HT1080 (cell line): ENCODE measurements at places on chromosomes 4 and X.
A peak's percentile ranks its signal among the peaks of the same experiment; 100 is the strongest.

DNA sequence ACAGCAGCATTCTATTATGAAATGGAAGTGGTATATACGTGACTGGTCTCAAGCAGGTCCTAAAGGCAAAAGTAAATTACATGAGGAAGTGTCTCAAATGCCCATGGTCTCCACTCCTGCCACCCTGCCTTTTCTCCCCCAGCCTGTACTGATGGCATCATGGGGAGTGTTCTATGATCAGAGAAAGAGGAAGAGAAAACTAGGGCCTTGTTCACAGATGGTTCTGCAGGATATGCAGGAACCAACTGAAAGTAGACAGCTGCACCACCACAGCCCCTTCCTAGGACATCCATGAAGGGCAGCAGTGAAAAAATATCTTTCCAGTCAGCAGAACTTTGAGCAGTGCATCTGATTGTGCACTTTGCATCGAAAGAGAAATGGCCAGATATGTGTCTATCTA lies 901.5 kb downstream of the ARAP2 start:
- DNase-seq = no peak

GRCh38 chrX:137792214-137792613 lies 226.3 kb downstream of the ZIC3 start:
- DNase-seq = no peak

GRCh38 chr4:112075906-112076305 lies 69.3 kb upstream of the FAM241A start:
- DNase-seq = no peak

- no peak for DNase-seq
These were observed 1020.7 kb upstream of the SLIT2 start for GRCh38 chr4:19230906-19231545.

DNA sequence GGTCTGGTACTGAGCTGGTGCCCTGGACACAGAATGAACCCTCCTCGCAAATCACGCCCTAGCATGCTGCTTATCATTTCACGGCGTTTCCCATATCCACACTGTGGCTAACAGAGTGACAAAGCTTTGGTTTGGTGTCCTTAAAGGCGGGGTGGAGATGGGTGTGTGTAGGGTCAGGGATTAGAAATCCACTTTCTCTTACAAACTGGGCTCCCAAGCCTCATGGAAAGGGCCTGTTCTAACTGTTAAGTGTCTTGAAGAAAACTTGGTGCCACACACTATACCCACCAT lies 735 bp upstream of the CHRDL1 start:
- DNase-seq = no peak

- no peak for DNase-seq
These were observed 25.1 kb upstream of the PLS3 start for GRCh38 chrX:115535844-115536243.

DNA sequence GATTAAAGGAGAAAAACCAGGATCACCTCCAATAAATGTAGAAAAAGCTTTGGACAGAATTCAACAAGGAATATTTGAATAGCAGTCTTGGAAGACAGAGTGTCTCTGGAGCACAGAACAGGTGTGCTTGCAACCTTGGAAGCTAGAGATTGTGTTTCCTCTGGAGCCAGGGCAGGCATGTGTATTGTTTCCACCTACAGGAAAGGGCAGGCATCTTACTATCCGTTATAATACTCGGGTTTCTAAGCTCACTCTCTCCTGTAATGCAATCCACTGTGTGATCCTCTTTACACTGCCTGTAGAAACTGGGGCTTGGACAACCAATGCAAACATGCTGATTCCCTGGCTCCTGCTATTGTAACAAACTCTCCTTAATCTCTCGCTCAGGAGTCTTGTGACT lies 14.4 kb downstream of the CCDC110 start:
- DNase-seq = peak; percentile 28

GRCh38 chr4:26524011-26524410 lies 33.7 kb upstream of the CCKAR start:
- no peak for DNase-seq

GRCh38 chrX:135520022-135520552 lies 373 bp upstream of the INTS6L start:
- DNase-seq = no peak

GRCh38 chr4:152294331-152294730 lies 241.6 kb downstream of the FBXW7 start:
- no peak for DNase-seq

GRCh38 chr4:133058701-133059100 lies 90.4 kb upstream of the PCDH10 start:
- no peak for DNase-seq

GRCh38 chr4:13054420-13054970 lies 429.6 kb downstream of the RAB28 start:
- no peak for DNase-seq
